ENCODE measurements at places on chromosomes 13 and 19.

DNA sequence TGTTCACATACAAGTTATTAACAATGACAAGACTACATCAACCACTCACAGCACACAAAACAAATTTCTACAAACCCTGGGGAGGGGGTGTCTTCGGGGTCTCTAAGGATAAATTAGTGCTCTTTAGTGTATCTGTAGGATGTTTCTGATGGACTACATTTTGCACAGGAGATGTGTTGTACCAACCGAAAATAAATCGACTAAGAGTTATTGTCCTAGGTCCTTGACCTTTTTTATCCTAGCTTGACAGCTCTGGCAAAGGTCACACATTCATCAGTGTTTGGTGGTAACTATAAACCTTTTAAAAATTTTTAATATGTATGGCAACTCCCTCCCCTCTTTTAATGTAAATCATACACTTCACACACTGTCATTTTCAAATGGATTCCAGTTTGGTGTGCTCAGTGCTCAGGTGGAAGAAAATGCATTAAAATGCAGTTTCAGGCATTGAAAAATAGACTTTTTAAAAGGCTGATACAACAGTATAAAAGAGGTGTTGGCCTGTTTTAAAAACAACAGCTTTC is 7.7 kb downstream of the ZIC5 start:
- DNase-seq: no peak

DNA sequence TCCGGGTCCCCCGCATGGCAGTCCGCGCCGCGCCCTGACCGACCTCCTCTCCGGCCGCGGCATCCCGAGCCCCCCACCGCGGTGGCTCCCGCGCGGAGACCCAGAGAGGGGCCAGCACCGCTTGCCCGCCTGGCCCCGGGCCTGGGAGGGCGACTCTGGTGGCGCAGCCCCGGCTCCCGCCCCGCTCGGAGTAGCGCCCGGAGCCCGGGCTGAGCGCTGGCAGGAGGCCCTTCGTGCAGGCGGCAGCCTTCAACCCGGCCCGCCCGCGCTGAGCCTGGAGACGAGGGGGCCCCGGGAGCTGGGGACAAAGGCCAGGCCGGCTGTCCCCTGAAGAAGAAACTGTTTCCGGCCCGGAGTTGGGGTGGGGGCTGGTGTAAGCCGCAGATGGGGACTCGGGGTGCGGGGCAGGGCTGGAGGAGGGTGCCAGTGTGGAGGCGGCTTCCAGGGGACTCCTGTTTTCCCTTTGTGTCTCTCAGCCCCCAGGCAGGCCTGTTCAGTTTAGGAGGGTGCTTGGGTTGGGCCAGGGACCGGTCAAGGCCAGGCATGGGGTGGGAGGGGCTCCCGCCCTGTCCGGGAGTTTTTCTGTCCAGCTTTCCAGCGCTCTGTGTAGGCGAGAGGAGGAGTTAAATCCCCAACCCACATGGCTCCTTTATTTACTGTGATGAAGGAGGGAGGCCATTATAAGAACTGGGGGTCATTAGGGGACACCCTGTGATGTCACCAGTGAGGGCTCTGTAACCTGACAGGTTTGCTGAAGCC is 935 bp downstream of the LRP3 start:
- DNase-seq: peak; percentile 43

- no peak for DNase-seq
Observed at GRCh38 chr19:56917529-56917928, 77.0 kb upstream of the PEG3 start.

GRCh38 chr19:30540761-30541160 is 168.6 kb downstream of the ZNF536 start:
- DNase-seq: no peak

DNA sequence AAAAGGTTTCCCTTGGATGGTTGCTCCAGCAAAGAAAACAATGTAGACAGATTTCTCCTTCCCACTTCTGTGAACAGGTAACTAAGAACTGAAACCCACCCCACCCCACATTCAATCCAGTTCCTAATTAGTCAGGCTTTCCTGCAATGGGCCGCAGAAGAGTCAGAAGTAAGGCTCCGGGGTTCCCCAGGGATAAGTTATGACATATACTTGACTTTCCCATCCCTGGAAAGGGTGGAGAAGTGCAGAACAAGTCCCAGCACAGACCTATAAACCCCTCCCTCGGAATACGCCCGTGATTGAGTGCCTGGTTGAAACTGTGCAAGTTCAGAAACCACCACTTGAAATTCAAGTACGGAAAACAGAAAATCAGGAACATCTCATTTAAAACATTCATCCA is 24.9 kb downstream of the RCBTB2 start:
- DNase-seq: no peak

- no peak for DNase-seq
Observed at GRCh38 chr13:74891610-74892009, 590.4 kb downstream of the TBC1D4 start.

GRCh38 chr13:82447416-82448077 is 1434.7 kb downstream of the SLITRK1 start:
- DNase-seq: no peak

DNA sequence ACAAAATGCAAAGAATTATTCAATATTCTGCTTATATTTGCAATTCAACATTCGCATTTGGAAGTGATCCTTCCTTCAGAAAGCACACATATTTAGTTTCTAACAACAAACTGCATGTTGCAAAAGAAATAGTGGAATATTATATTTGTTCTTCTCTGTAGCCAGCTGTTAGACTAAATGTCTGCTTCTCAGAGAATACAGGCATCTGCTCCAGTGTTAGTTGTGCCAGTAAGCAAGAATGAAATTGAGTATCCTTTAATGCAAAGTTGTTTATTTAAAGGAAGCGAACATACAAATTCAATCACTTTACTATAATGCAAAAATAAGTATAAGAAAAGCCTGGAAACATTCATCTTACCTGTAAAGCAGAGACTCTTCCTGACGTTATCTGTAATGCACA is 663 bp downstream of the SLITRK6 start:
- DNase-seq: no peak

DNA sequence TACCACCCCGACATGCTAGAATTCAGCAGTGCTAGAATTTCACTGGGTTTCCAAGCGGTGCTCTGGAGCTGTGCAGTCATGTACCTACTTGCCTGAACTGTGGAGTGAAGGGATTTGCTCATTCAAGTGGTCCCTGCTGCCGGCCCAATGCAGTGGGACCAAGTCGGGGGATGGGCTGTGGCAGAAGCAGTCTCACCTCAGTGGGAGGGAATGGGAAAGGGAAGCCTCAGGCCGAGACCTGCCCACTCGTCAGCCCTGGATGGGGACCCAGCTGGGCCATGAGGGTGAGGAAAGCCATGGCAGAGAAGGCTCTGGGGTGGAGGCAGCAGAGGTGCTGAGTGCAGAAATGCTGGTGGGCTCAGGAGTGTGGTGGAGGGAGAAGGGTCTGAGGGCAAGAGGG is 14.9 kb downstream of the KLHL26 start:
- DNase-seq: no peak
